Naive thymus-derived CD4-positive, alpha-beta T cell (primary cell): ENCODE measurements at places on chromosomes 7 and 10.

DNA sequence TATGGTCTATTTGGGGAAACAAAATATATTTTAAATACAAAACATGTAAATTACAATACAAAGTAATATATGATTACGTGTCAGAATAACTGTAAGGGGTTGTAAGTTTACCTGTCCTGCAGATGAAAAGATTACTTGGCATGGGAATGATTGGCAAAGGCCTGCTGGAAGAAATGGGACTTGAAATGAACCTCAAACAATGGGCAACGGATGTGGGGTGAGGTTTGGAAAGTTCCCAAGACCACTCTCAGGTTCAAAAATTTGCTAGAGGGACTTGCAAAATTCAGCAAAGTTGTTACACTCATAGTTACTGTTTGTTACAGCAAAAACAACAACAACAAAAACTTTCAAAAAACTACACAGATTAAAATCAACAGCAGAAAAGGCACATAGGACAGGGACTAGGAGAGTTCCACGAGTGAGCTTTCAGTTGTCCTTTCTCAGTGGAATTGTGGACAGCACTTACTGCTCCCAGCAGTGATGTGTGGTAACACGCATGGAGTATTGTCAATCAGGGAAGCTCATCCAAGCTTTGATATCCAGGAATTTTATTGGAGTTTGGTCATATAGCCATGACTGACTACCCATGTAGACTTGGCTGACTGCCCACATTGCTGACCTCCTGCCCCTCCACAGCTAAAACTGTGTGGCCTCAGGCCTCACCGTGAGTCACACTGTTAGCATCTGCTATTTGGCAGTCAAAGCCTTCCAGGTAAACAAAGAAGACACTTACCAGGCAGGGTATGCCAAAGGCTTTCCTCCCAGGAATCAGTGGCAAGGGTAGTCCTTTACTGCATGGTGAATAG is 43.8 kb downstream of the EXOC6 start:
- DNase-seq = no peak

DNA sequence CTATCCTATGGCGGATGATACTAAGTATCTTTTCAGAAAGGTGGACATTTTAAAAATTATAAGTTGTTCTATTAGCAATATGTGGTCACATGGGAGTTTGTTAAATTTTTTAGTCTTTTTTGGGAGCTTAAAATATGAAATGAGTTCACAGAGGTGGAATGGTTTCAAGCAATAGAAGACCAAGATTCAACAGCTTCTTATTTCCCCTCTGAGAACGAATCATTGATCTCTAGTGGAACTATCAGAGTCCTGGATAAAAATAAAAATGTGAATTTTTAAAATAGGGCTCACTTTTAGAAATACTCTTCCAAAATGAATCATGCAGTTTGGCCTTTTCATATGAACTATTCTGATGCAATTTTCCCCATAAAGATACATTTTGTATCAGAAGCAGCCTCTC is 467.7 kb upstream of the KLF6 start:
- DNase-seq = no peak

GRCh38 chr10:92880917-92881316 is 32.6 kb downstream of the EXOC6 start:
- DNase-seq = no peak

- DNase-seq = no peak
Observed at GRCh38 chr10:118311505-118311904, 30.6 kb downstream of the FAM204A start.

DNA sequence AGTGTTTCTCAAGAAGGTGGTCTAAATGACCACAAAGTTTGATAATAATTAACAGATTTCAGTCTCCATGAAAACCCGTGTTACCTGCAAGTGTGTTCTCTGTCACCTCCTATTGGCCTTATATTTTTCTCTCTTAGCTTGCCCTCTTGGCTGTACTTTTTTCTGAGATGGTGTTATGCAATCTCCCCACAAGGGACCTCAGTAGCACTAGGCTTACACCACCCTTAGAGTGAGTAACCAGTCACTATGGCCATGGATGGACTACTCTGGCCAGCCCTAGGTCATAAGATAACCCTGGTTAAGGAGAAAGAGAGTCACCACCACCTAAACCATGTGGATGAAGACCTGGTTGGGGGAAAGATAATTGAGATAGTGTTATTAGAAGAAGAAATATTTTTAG is 76.8 kb downstream of the NPSR1 start:
- DNase-seq = no peak

DNA sequence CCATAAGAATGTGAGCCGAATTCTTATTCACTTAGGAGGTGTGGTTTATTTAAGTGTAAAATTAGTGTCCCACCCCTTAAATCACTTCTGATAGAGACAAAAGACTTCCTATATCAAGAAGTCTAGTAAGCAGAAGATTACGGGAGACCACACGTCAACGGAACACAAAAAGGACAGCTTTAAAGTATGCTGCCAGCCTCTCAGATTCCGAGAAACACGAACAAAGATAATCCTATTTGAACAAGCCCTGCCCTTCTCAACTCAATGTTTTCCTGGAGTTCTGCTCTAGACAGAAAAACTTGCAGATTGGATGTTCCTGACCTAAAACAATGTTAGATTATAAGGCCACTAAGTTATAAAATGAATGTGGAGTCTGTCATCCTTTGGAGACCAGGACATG is 4.9 kb upstream of the MCU start:
- no peak for DNase-seq
